ENCODE measurements at places on chromosomes 1 and 21.
A peak's percentile ranks its signal among the peaks of the same experiment; 100 is the strongest.

- no peak for DNase-seq
Observed at GRCh38 chr1:186183970-186184628, 191.0 kb downstream of the TPR start.

- DNase-seq: no peak
Observed at GRCh38 chr1:46039571-46040052, 92.8 kb downstream of the PIK3R3 start.

- no peak for DNase-seq
Observed at GRCh38 chr1:66502086-66502485, 31.9 kb upstream of the SGIP1 start.

DNA sequence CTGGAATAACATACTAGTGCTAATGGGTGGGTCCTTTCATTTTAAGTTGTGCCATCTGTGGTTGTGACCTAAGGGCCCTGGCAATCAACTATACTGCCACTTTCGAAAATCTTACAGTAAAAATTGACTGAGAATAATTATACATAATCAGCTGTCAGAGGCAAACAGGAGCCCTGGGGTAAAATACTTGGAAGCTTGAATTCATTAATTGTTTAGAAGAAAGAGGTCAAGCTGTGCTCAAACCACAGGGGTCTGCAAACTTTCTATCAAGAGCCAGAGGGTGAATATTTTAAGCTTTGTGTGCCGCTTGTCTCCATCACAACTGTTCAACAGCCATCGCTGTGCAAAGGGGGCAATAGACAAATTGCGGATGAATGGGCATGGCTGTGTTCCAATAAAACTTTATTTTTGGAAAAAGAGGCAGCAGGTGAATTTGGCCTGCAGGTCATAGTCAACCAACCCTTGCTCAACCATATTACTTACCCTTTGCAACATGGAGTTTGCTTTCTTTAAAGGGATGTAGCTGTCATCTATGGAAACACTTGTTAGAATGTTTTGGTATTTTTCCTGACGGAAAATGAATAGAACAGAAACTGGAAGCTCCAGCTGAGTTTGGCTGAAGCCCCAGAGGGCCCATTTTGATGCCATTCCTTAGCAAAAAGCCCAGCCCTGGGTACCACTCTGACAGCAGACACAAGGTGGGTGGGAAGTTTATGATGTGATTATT, 35.7 kb upstream of the USP1 start:
- DNase-seq: no peak

- peak; percentile 48 for DNase-seq
Observed at GRCh38 chr21:25881524-25882376, 147.0 kb downstream of the GABPA start.

DNA sequence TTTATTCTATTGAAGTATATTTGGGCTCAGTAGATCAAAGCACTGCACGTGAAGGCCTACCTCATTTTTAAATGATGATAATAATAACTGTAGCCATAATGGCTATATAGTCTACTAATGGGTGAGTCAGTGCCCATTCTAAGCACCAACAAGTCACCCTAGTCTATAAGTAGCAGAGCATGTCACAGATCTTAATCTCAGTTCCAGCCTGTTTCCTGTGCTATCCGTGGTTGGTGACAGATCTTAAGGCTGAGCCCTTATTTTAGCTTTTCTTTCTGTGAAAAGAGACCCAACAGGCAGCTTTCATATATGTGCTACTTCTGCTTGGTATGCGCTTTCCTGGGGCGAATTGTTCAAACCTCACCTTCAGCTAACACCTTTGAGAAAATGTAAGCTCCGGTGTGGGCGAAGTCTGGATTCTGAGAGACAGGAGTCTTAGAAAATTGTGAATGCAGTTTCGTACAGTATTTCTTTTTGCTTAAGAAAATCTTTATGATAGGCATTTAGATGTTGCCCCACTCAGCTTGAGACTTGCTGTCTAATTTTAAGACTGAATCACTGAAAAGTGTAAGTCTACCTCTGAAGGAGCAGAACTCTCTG, 59.6 kb downstream of the FMN2 start:
- no peak for DNase-seq

GRCh38 chr1:24255226-24255625, 63.9 kb upstream of the GRHL3 start:
- DNase-seq: no peak
